Activated CD4-positive, alpha-beta T cell treated with anti-CD3 and anti-CD28 coated beads for 4 hours (primary cell): ENCODE measurements at places on chromosomes 11 and 22.

DNA sequence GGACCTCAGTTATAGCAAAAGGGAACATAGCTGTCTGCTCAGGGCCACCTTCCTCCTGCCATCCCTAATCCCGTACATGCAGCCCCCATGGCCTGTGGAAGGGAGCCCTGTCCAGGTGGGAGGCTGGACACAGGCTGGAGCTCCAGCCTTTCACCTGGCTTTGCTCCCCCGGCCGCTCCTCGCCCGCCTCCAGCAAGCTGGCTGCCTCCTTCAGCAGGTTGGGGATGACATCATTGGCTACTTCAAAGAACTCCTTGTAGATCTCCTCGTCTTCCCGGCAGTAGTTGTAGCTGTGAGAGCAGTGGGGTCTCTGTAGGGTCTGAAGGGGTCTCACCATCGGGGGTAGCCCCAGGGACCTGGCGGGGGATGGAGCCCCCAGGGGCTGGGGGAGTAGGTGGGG is 2.5 kb upstream of the MAP4K2 start:
- DNase-seq = no peak

- DNase-seq = no peak
Measured at GRCh38 chr11:95545116-95545875, 244.3 kb downstream of the FAM76B start.

DNA sequence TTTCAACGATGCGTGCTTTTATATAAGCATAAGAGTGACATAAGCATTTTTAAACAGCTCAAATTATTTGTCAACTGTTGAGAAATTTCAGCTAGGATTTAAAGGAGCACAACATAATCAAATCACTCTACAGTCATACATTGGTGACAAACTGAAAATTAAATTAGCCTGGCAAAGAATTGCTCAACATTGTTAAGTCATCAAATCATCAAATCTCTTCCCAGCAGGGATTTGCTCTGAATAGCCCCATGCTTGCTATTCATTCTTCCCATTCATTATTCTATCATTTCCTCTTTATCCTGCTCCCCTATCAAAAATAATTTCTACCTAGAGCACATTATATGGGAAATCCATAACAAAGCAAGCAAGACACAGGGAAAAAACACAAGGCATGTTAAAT is 198.7 kb upstream of the LUZP2 start:
- DNase-seq = no peak

- DNase-seq = no peak
Measured at GRCh38 chr11:128420265-128420664, 167.1 kb downstream of the ETS1 start.

DNA sequence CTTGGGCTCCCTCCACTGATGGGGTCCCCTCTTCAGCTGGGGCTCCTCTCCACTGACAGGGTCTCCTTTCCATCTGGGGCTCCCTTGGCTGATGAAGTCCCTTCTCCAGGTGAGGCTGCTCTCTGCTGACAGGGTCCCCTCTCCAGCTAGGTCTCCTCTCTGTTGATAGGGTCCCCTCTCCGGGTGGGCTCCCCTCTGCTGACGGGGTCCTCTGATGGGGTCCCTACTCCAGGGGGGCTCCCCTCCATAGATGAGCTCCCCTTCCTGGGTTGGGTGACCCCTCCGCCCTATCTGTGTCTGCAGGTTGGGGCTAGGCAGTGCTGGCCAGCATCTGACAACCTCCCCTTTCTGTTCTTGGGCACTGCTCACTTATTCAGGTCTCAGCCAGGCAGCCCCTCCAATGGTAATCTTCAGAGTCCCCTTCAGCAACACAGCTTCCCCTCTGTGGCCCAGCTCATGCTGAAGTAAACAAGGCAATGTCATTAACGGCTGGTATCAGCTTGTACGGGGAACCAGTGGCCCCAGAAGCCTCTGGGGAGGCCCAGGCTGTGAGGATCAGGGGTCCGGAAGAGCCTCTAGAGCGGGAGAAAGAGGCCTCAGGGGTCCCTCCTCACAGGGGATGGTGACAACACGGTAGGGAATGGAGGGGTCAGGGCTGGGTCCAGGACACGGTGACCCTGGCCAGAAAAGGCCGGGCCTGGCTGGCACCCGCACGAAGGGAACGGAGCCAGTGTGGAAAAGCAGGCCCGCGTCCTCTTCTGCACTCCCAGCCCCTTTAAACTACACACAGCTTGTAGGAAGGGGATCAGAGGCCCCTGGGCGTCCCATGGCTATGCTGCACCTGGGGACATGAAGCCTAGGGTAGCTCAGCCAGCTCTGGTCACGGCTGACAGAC is 9.6 kb upstream of the CD81 start:
- DNase-seq = no peak

- no peak for DNase-seq
Measured at GRCh38 chr22:34972191-34972897, 93.6 kb upstream of the ISX start.

- peak; percentile 37 for DNase-seq
Measured at GRCh38 chr22:30890686-30891442, 77.7 kb downstream of the MORC2 start.
